Kidney capillary endothelial cell (primary cell): ENCODE measurements at places on chromosomes 2 and 18.
A peak's percentile ranks its signal among the peaks of the same experiment; 100 is the strongest.

DNA sequence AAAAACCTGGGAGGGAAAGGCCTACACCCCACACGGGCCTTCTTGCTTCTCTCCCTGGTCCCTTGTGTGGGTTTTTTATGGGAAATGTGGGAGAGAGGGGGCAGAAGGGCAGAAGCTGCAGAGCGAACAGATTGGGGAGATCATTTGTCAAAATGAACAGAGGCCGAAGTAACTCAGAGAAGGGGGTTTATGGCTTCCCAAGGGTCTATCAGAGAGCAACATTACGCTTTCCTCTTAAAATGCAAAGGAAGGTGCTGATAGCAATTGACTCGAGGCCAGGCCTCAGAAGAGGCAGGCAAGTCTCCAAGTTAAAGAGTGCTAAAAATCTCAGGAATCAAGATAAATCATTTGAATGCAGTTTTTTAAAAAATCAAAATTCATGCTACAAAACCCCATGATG, 101.5 kb downstream of the SGPP2 start:
- no peak for DNase-seq

GRCh38 chr2:233387667-233388528, 33.6 kb downstream of the DGKD start:
- no peak for DNase-seq

- DNase-seq, result no peak
Measured at GRCh38 chr2:240216167-240216566, 75.7 kb upstream of the OTOS start.

DNA sequence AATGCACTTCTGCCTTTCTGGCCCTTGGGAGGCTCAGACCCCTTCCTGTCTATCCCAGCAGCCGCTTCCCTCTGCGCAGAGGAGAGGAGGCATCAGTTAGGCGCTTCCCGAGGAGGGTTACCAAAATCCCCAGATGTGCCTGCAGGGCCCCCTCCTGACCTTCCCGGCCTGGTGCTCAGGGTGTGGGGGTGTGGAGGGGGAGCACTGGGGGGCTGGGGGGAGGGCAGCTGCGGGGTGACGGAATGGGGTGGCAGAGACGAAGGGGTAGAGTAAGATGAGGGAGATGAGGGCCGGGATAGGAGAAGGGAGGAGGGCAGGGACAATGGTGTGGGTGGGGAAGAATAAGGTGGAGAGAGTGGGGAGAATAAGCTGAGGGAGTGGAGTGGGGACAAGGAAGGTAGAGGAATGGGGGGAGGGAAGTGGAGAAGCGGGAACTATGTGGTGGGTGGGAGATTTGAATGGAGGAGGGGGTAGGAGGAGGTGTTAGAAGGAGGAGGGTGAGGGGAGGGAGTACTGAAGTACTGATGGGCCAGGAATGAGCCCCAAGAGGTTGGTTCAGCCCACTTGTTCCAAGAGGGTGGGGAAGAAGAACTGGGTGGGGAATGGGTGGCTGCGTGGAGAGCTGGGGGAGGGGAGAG, 6.5 kb upstream of the ZAP70 start:
- DNase-seq, result no peak

- no peak for DNase-seq
Measured at GRCh38 chr2:141200191-141200590, 930.6 kb downstream of the LRP1B start.

DNA sequence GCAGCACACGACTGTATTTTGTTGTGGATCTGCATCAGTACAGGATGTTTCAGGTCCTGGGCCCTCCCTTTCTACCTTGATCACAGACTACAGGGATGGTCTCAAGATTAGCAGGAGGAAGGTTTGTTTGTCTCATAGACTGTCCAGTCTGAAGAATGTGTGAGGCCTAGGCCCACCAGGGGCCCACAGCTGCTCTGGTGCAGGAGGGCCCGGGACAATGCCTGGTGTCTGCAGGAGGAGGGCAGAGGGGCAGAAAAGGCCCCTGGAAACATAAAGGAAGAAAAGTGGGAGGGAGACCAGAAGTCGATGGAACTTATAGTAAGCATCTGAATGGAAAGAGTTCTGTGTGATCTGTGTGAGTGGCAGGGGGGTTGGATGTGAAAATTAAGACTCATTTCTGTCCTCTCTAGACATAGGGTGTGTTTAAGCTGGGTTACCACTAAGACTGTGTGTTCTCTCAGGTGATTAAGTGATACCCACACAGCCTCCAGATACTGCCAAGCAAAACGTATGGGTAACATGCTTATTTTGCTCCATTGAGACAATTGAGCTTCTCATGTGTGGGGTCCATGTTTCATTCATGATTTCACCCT, 33.4 kb upstream of the LPIN2 start:
- no peak for DNase-seq

DNA sequence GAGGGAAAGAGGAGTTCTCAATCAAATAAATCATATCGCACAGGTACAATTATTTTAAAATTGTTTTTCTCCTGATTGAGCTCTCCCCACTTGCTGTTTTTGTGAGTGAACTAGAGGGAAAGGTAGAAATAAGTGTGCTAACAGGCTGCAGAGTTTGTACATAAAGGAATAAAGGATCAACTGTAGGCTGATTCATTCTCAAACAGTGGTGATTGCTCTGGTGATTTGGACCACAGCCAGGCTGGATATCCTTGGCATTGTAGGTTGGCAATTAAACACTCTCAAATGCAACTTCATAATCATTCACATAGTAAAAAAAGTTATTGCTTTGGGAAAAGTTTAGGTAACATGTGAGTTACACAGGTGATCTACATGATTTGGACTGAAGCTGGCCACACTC, 29.8 kb downstream of the LRP1B start:
- no peak for DNase-seq

DNA sequence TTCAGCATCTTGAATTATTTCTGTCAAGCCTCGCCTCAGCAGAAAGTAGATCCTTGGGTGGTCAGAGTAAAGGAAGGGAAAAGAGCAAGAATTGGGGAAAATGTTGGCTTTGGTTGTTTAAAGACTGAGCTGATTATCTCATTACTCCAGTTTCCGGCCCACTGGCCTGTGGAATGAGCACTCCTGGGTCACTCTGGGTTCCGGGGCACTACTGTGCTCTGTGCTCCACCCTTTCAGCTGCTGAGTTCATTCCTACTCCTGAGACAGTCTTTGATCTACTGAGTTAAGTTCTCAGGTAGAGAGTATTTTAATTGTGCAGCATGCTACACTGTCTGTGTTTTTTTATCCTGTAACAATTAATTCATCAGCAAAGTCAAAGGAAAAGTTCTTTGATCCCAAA, 427.7 kb downstream of the CDH2 start:
- no peak for DNase-seq

- DNase-seq, result no peak
Measured at GRCh38 chr2:174835797-174836255, 71.6 kb upstream of the CHRNA1 start.

DNA sequence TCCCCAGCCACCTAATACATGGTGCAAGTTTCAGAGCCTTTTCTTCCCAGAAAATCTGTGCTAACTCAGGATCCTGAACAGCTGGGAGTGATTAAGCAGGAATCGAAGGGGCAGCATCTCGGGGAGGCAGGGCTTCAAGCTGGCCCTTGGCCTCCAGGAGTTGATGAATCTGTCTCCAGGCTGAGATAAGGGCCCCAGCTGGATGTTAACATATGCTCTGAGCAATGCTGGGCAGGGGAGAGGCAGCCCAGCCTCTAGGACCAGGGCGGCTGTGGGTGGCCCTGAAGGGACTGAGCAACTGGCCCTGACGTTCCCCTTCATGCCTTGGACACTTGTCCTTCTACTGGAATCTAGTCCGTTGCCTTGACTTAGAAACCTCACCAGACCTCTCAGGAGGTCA, 84.1 kb upstream of the EPC2 start:
- no peak for DNase-seq

DNA sequence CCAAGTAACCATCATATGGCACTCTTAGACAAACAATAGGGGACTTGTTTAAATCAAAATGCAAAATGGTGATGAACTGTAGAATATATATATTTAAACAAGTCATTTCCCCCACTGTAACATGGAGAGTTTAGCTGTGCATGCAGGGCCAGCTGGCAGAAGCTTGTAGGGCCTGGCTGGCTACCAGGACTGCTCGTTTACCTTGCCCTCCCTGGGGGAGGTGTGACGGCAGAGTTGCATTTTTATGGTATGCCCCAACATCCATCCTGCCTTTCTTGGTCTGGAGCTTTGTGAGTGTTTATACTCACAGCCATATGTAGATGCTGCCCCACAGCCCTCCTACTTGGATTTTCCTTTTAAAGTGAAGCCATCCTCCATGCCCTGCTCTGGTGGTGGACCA, 101.7 kb upstream of the ZFP36L2 start:
- no peak for DNase-seq

DNA sequence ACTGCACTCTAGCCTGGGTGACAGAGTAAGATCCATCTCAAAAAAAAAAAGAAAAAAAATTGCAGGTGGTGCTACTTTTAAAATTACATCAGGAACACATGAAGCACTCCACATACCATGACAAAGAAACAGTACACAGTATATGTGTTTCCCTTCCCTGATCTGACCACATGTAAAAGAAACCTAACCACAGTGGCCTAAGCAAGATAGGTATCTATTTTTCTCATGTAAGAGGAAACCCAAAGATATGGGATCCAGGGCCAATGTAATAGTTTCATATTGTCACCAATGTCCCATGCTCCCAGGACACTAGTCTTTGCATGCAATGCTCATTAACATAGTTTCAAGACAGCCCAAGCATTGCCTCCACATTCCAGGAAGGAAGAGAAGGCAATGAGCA, 99.9 kb downstream of the DYM start:
- no peak for DNase-seq

DNA sequence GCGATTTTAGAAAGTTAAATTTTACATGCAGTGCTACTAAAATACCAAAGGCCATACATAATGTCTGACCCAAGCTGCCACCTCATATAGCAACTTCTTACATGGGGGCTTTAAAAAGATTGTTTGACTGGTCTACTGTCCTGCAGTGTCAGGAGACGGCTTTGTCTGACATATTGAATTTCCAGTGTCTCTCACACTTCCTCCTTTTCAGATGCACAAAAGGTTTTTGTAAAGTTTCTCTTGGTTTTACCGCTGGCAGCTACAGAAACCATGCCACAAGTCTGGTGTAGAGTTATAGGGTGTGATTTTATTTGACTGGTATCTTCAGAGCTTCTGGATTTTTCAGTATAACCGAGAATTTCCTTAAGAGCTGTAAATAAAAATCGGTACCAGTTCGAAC, 1.1 kb upstream of the ASAP2 start:
- DNase-seq, result no peak

DNA sequence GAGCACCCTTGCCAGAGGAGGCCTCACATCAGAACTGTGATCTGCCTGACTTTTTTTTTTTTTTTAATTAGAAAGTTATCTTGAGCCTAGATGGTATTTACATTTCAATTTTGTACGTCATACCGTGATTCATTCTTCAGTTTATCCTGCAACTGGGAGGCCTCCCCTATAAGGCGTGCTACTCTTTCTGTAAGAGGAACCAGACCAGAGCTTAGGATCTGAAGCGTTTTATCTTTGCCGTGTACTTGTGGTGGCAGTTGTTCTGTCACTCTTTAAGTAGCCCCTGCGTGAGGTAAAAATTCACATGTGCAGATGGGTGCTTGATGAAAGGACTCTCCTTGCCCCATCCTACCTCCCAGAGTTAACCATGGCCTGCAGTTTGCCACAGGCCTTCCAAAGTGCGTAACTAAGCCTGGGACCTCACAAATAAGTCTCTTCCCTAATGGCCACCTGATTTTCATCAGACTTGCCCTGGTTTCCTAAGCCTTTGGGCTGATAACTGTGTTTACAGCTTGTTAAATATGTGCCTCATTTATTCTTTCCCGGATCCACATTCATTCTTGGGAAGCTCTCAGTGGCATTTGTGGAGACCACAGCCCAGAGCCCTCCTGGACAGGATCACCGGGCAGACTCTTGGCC, 96.0 kb downstream of the MTCL1 start:
- DNase-seq, result no peak

DNA sequence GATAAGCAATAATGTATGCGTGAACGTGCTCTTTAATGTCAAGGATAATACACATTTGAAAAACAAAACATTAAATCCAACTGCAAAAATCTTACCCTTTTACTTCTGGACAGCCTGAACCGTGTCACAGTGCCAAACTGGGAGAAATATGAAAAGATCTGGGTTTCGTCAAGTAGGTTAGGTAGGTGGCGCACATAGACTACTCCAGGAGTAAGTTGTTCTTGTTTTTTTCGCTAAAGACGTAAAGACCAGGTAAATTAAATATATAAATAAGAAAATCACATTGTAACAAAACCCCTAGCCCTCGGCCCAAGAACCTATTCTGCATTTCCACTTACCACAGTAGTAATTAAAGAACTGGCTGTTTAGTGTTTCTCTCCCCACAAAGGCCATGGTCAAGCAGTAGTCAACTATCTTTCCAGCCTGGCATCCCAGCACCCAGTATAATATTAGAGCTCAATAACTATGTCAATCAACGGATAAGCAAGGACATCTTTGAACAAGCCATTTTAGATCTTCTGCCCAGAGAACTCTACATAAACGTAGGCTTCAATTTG, 1.1 kb downstream of the NIFK start:
- peak; percentile 9 for DNase-seq

DNA sequence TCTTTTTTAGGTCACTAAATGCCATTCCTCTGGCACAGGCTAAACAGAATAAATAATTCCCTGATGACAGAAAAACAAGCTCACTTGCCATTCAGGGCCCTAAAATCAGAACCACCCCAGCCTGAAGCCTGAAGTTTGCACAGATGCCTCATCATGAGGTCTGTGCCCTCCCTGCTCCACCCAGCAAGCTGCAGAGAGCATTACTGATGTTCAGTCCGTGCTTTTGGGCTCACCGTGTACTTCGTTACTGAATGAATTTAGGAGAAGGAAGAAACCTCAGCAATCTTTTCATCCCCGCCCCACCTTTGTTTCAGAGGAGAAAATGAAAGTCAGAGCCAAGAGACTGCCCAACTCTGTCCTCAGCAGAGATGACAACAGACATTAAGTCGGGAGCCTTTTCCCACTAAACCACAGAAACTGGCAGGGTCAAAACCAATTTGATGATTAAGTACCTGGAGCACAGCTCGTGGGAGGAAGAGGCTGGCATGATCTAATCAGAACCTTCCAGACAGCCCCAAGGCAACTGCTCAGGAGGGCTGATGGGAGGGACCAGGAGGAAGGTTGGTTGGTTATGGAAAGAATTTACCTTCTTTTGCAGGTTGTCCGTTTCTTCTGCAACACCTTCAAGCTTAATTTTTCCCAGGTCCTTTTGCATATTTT, 122.7 kb downstream of the LAMA1 start:
- no peak for DNase-seq

- no peak for DNase-seq
Measured at GRCh38 chr2:128602699-128603101, 284.0 kb upstream of the HS6ST1 start.

DNA sequence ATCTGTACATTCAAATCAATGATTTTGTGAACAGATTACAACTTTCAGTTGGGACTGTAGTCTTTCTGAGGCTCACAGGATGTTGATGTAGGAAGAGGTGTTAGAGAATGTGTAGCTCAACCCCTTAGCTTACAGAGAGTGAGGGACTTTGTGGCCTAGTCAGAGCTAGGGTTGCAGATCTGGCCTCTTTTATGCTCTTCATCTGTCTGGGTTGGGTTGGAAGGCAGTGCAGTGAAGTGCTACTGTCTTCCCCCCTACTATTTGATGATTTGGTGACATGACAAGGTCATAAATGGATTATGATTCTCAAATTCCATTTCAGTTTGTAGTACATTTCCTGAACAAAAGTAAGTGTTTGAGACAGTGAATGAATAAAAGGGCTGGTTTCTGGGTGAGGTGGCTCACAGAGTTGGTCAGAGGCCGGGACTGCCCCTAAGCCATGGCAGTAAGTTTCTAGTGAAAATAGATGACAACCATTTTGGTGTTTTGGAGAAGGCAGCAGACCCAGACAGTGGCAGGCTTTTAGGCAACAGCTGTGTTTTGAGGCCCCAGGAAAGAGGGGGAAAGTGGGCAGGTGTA, 21.6 kb downstream of the MAP4K4 start:
- no peak for DNase-seq
